Neural crest cell (in vitro differentiated cells): ENCODE measurements at places on chromosomes 3 and 15.

DNA sequence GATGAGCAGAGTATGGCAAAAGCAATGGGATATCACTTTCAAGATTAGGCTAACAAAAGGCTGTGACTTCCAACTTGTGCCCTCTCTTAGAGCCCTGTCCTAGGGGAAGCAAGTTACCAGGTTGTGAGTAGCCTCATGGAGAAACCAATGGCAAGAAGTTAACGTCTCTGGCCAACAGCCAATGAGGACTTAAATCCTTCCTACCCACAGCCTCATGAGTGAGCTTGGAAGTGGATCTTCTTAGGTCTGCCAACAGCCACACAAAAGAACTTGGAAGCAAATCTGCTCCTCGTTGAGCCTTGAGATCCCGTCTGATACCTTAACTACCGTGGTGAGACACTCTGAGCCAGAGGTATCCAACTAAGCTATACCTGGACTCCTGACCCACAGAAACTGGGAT lies 5.7 kb downstream of the NME9 start:
- DNase-seq = no peak

DNA sequence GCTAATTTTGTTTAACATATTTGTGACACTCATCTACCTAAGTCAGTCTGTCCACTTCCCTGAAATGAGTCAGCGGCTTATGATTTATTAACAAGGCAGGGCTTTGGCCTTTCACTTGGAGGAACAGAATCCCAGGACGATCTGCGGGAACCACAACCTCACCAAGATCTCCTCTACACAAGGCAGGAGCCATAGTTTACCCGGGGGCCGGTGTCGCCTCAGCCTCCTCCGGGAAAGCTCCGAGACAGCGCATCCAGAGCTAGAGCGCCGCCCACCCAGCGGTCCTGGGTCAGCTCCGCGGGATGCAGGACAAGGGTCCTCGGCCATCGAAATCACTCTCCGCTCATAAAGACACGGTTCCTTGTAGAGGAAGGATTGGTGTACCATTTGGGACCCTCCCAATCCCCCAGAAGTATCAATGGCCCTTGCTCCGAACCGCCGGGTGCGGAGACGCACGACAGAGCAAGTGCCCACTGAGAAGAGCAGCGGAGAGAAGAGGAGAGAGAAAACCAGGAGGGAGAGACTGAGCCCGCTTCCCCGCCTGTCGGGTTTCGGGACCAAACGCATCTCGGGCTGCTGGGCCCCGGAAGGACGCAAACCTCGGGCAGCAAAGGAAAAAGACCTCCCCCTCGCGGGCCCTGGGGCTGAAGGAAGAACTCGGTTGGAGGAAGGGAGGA lies 13.1 kb upstream of the ALCAM start:
- DNase-seq = peak; percentile 30

GRCh38 chr3:188348435-188349244 lies 194.7 kb downstream of the LPP start:
- DNase-seq = no peak

DNA sequence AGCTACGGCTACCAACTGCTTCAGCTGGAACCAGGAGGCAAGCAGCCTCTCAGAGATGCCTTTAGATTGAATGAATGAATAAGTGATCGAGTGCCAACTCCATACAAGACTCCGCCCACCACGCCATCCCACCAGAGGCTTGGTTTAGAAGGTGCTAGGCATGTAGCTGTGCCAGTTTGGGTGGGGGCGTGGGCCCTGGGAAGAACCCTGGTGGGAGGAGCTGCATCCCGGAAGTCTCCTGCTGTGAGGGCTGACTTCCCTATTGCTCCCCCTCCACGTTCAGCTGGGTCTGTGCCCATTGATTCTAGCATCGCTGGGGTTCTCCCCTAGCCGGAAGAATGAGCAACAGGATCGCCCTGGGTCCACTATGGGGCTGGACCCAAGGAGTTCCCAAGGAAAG lies 20.9 kb downstream of the LINGO1 start:
- no peak for DNase-seq
